ENCODE measurements at places on chromosomes 12 and 14.

DNA sequence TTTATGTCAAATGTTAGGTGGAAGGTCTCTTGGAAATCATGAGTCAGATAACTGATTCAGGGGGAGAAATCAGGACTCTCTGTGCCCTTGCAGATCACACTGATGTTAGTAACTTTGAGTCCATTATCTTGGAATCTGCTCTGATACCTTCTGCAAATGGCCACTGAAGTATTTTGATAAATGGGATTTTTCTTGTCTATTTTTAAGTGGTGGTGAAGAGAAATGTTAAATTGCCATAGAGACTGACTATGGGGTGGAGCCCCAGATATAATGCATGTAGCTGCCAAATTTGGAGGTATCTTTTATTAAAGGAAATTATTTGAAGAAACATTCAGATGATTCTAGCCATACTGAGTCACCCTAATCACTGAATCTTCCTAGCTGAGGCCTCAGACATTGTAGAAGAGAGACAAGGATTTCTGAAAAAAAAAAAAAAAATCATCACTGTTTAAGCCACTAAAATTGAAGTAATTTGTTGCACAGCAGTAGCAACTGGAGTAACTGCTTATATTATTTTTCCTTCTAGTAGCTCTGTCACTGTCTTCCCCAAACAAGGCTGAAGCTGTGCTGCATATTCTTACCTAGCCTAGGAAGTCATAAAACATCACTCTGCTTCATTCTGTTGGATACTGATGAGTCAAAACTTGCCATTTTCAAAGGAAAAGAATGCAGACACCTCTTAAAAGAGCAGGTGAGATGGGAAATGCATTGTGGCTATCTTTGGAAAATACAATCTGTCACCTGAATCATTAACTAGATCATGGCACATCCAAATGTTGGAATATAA lies 36.0 kb upstream of the CLEC14A start:
- no peaks in the 10 kb centered on the region for H3K36me3 ChIP-seq
- H3K27ac ChIP-seq = no peak overlapping the region
- DNase-seq = no peak
- H3K27me3 ChIP-seq = peaks cover 76% of the 10 kb centered on the region
- no peak overlapping the region for H3K4me3 ChIP-seq

- H3K27me3 ChIP-seq = no peaks in the 10 kb centered on the region
- DNase-seq = no peak
- H3K4me3 ChIP-seq = no peak overlapping the region
- no peaks in the 10 kb centered on the region for H3K4me1 ChIP-seq
These were observed 134.2 kb downstream of the NTF3 start for GRCh38 chr12:5565933-5566599.

- no peak for DNase-seq
- H3K4me3 ChIP-seq = no peak overlapping the region
- no peak overlapping the region for H3K27ac ChIP-seq
- H3K27me3 ChIP-seq = no peaks in the 10 kb centered on the region
These were observed 799.7 kb downstream of the RPS29 start for GRCh38 chr14:48786498-48786897.

- no peaks in the 10 kb centered on the region for H3K4me1 ChIP-seq
- DNase-seq = no peak
- no peaks in the 10 kb centered on the region for H3K27me3 ChIP-seq
- H3K27ac ChIP-seq = no peak overlapping the region
These were observed 23.7 kb upstream of the OSBPL8 start for GRCh38 chr12:76583301-76583700.

DNA sequence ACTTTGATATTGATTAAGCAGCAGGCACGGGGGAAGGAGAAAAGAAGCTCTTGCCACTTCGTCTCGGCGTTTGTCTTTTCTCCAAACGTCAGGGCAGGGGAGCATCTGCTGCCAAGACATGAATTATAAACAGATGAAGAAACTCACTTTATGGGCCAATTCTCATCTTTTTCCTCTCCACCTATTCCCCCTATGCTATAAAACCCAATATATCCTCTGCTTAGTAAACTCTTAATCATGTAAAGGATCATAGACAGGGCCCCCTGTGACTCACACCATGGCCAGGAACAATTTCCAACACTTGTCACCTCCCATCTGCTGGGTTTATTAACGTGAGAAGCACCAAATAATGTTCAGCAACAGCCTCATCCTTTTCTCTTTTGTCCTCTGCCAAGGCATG lies 1092.1 kb upstream of the TMEM132C start:
- no peaks in the 10 kb centered on the region for H3K4me1 ChIP-seq
- H3K36me3 ChIP-seq = peaks cover 62% of the 10 kb centered on the region
- no peak overlapping the region for H3K4me3 ChIP-seq
- DNase-seq = no peak
- H3K27me3 ChIP-seq = peaks cover 7% of the 10 kb centered on the region
- H3K27ac ChIP-seq = no peak overlapping the region

- no peaks in the 10 kb centered on the region for H3K4me1 ChIP-seq
- no peak overlapping the region for H3K4me3 ChIP-seq
- H3K27me3 ChIP-seq = peaks cover 4% of the 10 kb centered on the region
- H3K27ac ChIP-seq = no peak overlapping the region
- H3K36me3 ChIP-seq = peaks cover 61% of the 10 kb centered on the region
These were observed 1183.7 kb upstream of the TMEM132C start for GRCh38 chr12:127083008-127083949.

GRCh38 chr12:78878459-78878858 lies 13.9 kb downstream of the SYT1 start:
- no peaks in the 10 kb centered on the region for H3K27me3 ChIP-seq
- no peak for DNase-seq
- H3K36me3 ChIP-seq = peaks cover 8% of the 10 kb centered on the region
- peaks cover 60% of the 10 kb centered on the region for H3K4me1 ChIP-seq

GRCh38 chr14:60654334-60654821 lies 5.1 kb upstream of the SIX1 start:
- DNase-seq = no peak
- H3K36me3 ChIP-seq = no peaks in the 10 kb centered on the region
- peaks cover 78% of the 10 kb centered on the region for H3K4me1 ChIP-seq
- H3K27me3 ChIP-seq = peaks cover 100% of the 10 kb centered on the region

DNA sequence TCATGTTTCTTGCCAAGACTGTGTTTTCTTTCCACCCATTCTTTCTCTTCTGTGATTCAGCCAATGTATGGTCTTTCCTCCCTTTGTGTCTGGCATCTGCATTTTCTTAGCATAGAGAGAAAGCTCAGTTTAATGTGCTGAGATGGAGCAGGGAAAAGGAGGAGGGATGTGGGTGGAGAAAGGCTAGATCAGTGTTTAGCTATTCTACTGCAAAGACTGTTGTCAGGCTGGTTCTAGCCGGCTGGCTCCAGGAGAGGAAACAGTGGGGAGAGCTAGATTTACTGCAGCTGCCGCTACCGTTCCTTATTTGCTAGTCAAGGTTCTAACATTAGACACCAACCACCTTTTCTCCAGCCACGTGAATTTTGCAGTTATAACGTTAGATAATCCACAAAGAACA lies 5.2 kb upstream of the RIMKLB start:
- H3K27me3 ChIP-seq = no peaks in the 10 kb centered on the region
- peak overlapping the region; percentile 15 for H3K4me3 ChIP-seq
- peak overlapping the region; percentile 98 for H3K27ac ChIP-seq
- no peaks in the 10 kb centered on the region for H3K36me3 ChIP-seq

DNA sequence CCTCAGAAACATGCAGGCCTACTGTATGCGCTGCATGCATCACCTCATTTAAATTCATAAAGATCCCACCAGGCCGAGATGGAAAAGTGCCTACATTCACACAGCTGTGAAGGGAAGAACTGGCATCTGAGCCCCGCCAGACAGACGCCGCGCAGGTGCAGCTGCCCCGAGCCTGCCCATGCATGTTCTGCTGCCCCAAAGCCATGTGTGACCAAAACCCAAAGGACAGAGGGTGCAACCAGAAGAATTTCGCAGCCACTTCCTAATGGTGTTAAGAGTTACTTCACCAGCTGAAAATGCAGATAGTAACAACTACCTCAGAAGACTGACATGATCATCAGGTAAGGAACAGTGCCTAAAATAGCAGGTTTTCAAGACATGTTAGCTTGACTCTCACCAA lies 13.5 kb upstream of the KRT8 start:
- H3K27ac ChIP-seq = no peak overlapping the region
- no peaks in the 10 kb centered on the region for H3K36me3 ChIP-seq
- no peak for DNase-seq
- no peak overlapping the region for H3K4me3 ChIP-seq
- H3K27me3 ChIP-seq = 0 out of 2 replicates have a peak, but pooled peaks cover 3% of the 10 kb centered on the region
- peaks cover 15% of the 10 kb centered on the region for H3K4me1 ChIP-seq

DNA sequence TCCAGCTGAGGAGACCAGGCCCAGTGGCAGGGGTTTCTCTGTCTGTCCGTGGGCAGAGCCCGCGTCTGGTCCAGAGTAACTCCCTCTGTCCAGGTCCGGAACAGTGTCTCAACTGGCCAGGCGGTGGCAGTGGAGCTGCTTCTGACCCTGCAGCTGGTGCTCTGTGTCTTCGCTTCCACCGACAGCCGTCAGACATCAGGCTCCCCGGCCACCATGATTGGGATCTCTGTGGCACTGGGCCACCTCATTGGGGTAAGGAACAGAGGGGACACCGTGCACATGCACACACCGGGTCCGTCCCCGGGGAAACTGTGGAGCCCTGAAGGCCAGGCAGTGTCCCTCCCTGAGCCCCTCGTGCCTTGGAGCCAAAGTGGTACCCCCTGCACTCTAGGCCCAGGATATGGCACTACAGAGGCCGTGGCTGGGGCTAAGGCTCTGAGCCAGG lies 1.5 kb downstream of the AQP6 start:
- peaks cover 13% of the 10 kb centered on the region for H3K4me1 ChIP-seq
- H3K27ac ChIP-seq = no peak overlapping the region
- H3K36me3 ChIP-seq = no peaks in the 10 kb centered on the region
- H3K27me3 ChIP-seq = no peaks in the 10 kb centered on the region
- H3K4me3 ChIP-seq = no peak overlapping the region

DNA sequence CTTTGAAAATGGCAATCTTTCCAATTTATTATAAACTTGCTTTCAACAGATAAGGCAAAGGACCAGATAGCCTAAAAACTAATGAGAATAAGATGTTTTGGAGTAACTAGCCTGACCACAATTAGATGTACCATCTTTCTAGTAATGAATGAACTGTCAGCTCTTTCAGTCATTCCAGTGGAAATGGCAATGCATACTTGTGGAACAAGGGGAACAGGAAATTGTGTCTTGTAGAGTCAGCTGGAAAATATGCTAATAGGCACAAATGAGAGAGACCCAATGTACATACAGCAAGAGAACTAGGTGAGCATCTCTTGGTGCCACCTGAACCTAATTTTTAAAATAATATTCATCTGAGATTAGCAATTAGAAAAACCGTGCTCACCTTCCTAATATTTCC lies 76.1 kb upstream of the GPHB5 start:
- DNase-seq = no peak
- peak overlapping the region; percentile 42 for H3K27ac ChIP-seq
- peaks cover 52% of the 10 kb centered on the region for H3K36me3 ChIP-seq
- H3K27me3 ChIP-seq = no peaks in the 10 kb centered on the region
- H3K4me3 ChIP-seq = no peak overlapping the region

DNA sequence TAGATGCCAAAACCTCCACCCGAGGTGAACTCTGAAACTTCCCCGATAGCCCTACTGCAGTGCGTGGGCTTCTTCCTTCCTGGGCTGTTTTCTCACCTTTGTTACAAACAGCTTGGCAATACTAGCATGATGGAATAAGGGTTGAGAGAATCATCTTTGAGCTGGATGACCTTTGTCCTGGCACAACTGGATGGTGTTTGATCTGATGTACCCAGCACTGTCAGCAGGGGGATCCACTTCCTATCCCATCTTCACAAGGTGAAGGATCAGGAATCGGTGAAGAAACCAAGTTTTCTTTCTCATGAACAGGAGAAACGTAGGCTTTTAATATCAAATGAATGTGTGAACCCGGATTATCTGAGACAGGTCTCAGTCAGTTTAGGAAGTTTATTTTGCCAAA lies 19.5 kb upstream of the LRRC10 start:
- DNase-seq = peak; percentile 25
- H3K4me3 ChIP-seq = no peak overlapping the region
- no peak overlapping the region for H3K27ac ChIP-seq
- H3K36me3 ChIP-seq = no peaks in the 10 kb centered on the region

GRCh38 chr14:48970943-48971342 lies 615.2 kb downstream of the RPS29 start:
- H3K27me3 ChIP-seq = no peaks in the 10 kb centered on the region
- H3K4me1 ChIP-seq = no peaks in the 10 kb centered on the region
- H3K36me3 ChIP-seq = peaks cover 4% of the 10 kb centered on the region
- no peak overlapping the region for H3K27ac ChIP-seq
- no peak for DNase-seq

GRCh38 chr12:81212996-81213696 lies 135.3 kb downstream of the ACSS3 start:
- H3K36me3 ChIP-seq = no peaks in the 10 kb centered on the region
- H3K27me3 ChIP-seq = peaks cover 23% of the 10 kb centered on the region
- H3K4me1 ChIP-seq = peaks cover 37% of the 10 kb centered on the region
- no peak for DNase-seq
- H3K4me3 ChIP-seq = no peak overlapping the region

- peak overlapping the region; percentile 77 for H3K4me3 ChIP-seq
- H3K27me3 ChIP-seq = peaks cover 89% of the 10 kb centered on the region
- no peak for DNase-seq
- peaks cover 31% of the 10 kb centered on the region for H3K4me1 ChIP-seq
These were observed 4.8 kb downstream of the ARHGAP9 start for GRCh38 chr12:57474862-57475261.

DNA sequence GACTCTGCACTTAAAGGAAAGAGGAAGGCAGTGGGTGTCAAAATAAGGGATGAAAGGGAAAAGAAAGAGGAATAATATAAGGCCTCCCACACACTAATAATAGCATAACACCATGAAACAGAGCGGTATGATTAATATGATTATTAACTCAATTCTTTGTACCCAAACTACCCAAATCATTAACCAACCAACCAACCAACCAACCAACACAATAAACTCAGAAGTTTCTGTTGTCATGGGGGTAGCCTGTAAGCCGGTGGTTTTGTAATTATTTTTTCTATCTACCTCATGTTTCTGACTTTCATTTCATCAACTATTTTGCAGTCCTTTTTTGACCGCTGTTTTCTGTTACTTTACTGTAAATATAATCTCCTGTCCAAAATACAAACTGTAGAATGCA lies 105.8 kb downstream of the RERG start:
- 0 out of 2 replicates have a peak, but pooled peaks cover 3% of the 10 kb centered on the region for H3K4me1 ChIP-seq
- H3K27ac ChIP-seq = no peak overlapping the region
- H3K27me3 ChIP-seq = no peaks in the 10 kb centered on the region

DNA sequence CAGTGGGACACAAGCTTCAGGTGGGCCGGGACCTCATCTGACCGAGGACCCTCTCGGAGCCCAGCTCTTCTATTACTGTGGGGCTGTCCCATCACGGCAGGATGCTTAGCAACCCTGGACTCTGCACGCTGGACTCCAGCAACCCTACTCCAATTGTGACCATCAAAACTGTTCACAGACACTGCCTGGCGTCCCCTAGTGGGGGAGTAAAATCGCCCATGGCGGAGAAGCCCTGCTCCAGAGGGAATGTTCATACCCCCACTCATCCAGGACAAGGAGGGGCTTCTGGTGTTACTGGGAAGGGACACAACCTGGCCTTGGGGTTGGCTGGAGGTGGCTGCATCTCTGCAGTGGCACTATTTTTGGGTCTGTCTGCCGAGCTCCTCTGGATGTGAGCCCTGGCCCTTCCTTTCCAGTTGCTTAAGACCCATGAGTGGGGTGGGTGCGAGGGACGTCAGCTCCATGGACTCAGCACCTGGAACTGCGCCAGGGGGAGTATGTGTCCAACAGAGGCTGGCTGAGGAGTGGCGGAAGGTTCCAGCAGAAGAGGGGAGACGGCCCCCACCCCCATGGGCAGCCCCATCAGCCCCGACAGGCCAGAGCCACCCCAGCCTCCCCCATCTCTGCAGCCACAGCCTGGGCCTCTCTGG lies 103.8 kb downstream of the RFLNA start:
- H3K36me3 ChIP-seq = peaks cover 30% of the 10 kb centered on the region
- H3K4me1 ChIP-seq = peaks cover 23% of the 10 kb centered on the region
- no peak overlapping the region for H3K27ac ChIP-seq
- H3K27me3 ChIP-seq = no peaks in the 10 kb centered on the region

- no peak overlapping the region for H3K27ac ChIP-seq
- H3K27me3 ChIP-seq = no peaks in the 10 kb centered on the region
- H3K36me3 ChIP-seq = no peaks in the 10 kb centered on the region
- no peak for DNase-seq
These were observed 266.9 kb upstream of the PELI2 start for GRCh38 chr14:55851301-55851700.
